ENCODE measurements at places on chromosomes 2 and 18.

DNA sequence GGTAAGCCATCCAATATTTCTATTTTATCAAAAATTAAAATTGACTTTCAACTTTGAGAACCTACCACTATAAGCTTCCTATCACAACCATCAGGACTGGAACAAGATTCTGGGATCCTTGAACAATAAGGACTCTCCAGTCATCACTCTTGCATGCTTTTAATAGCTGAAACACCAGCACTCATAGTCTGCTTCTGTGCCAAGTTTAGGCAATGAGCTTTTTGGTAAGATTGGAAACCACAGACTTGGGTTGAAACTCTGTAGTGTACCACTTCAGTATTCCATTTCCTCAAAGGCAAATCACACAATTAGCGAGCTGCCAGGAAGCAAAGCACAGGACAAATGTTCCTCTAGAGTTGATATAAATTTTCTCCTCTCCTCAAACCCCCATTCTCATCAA lies 1065.8 kb upstream of the SLC39A10 start:
- no peak for DNase-seq

DNA sequence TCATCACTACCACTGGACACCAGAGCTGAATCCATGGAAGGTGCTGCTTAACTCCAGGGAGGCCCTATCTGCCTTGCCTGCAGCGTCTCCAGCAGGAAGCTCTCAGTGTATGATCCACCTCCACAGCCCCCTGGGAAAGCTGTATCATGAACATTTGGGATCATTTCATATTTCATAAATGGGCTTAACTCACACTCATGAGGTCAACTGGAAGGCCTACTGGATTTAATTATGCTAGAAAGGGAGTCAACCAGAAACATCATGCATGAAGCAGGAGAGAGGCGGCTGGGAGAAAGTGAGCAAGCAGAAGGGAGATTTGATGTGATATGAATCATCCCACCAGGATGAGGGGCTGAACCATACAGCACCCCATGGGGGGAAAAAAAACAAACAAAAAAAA lies 537.7 kb downstream of the TNS1 start:
- no peak for DNase-seq

- no peak for DNase-seq
Measured at GRCh38 chr2:85578243-85579180, 1.1 kb downstream of the VAMP8 start.

GRCh38 chr2:38092196-38092902 lies 16.4 kb upstream of the CYP1B1 start:
- DNase-seq = no peak

DNA sequence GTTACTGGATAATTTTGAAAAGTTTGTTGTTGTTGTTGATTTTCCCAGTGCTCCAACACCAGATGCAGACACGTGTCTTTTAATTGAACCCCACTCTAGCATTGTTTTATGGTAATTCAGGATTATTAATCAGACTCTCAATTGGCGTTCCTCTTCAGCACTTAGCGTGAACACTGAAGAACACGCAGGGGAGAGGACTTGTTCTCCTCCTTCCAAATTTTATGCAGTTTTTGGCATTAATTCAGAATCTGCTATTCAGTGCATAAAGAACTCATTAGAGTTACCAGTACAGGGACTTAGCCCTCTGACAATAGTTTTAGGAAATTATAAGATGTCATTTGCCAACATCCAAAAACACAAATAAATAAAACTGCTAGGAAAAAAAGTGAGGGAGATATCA lies 75.5 kb downstream of the SNTG2 start:
- DNase-seq = no peak

GRCh38 chr2:186255823-186256222 lies 230.2 kb upstream of the ZC3H15 start:
- no peak for DNase-seq

GRCh38 chr18:52387175-52387574 lies 47.2 kb downstream of the DCC start:
- no peak for DNase-seq

GRCh38 chr2:105237045-105237765 lies 4.3 kb upstream of the GPR45 start:
- DNase-seq = peak; percentile 7

GRCh38 chr2:240364582-240364960 lies 70.9 kb upstream of the GPC1 start:
- DNase-seq = no peak

GRCh38 chr2:105800953-105801635 lies 56.4 kb downstream of the NCK2 start:
- DNase-seq = no peak

DNA sequence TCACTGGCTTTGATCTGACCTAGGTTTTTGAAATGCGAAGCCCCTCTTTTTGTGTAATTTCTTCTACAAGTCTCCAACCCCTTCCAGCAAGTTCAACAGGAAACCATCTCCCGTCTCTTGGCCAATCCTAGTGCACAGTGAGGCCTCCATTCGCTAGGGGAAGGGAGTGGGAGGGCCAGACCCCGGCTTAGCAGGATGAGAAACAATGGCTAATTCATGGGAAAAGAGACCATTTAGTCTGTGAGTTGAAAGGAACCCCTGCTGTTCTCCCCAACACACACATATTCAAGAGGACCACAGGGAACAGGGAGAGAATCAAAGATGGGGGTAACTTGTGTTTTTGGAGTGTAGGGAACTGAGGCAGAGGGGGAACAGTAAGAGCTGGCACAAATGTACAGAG lies 83.0 kb downstream of the RTN4 start:
- no peak for DNase-seq

- no peak for DNase-seq
Measured at GRCh38 chr2:218885981-218886947, 5.6 kb downstream of the WNT10A start.

DNA sequence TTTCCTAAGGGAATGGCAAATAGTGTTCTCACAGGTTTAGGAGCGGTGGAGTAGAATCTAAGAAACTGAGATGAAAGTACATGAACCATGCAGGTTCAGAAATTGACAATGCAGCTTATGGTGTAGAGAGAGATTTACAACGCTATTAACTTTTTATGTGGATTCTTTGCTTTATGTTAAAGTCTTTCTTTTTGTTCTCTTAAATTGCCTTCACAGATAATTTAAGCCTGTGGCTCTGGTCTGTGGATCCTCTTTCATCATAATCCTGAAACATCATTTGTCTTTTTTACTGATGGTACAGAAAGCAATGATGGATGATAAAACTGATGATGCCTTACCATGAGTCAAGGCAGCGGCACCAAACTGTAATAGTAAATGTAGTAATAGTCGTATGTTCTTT lies 30.3 kb downstream of the SOCS6 start:
- DNase-seq = no peak

- DNase-seq = no peak
Measured at GRCh38 chr2:218074031-218074430, 5.0 kb downstream of the RUFY4 start.

DNA sequence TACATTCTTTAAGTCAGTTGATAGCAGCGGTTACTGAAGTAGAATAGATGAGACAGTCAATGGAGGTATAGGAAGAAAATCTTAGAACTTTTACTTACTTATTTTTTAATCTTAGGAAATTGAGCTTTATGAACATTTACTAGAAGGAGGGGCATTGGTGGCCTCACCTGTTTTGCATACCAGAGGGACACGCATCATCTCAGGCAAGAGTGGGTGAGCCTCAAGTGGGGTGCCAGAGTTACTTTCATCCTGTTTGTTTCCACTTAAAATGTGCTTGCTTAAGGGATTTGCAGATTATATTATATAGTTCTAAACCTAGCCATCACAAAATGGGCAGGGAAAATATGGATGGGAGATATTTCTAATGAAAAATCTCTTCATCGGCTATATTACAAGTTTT lies 61.6 kb downstream of the WDR7 start:
- no peak for DNase-seq

GRCh38 chr2:239676716-239677452 lies 276.1 kb upstream of the HDAC4 start:
- no peak for DNase-seq

GRCh38 chr2:198710562-198710961 lies 747.2 kb downstream of the SATB2 start:
- DNase-seq = no peak

GRCh38 chr18:35045121-35045520 lies 3.9 kb downstream of the MAPRE2 start:
- DNase-seq = no peak

- DNase-seq = no peak
Measured at GRCh38 chr2:53641290-53641689, 126.3 kb upstream of the CHAC2 start.

DNA sequence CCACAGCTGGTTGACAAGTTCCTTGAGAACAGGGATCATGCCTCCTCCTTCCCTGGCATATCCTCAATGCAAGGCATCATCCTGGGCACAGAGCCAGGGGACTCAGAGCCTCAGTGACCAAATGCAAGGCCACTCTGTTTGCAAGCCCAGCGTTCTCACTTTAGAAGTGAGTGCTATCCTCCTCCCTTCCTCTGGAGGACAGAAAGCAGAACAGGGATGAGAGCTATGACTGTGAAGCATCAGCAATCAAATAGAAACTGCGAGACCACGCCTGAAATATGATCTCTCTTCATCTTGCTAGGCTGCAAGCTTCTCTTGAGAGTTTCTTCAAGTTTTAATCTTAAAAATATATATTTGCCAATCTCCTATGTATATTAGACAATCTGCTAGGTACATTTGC lies 119.8 kb downstream of the LRATD1 start:
- DNase-seq = no peak

DNA sequence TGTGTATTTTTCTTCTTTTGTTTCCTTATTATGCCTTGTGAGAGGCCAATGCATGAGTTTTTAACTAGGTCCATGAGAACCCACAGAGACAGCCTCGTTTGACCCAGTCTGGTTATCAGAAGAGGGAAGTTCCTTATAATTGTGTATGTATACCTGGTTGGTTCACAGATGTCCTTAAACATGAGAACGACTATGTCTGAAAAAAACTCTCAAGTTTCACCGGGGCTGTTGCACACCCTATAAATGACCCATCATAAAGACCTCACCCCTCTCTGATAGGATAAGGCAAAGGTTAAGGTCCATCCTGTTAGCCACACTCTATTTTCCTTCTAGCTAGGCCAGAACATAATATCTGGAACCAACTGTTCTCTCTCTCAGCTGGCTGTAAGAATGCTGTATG lies 42.7 kb upstream of the MSH2 start:
- no peak for DNase-seq

DNA sequence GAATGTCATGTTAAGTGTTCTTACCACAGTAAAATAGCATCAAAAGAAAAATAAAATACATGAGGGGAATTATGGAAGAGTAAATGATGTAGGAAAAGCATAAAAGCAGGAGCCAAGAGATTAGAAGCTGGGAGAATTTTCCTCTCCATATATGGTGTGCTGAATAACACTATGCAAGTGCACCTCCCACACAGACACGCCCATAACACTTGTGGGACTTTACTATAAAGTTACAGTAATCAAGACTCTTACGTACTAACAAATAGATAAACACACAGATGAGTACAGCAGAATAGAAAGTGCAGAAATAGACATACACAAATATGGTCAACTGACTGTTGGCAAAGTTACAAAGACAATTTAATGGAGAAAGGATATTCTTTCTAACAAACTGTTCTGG lies 16.0 kb upstream of the SPHKAP start:
- no peak for DNase-seq

- no peak for DNase-seq
Measured at GRCh38 chr18:52069201-52069600, 270.8 kb upstream of the DCC start.

DNA sequence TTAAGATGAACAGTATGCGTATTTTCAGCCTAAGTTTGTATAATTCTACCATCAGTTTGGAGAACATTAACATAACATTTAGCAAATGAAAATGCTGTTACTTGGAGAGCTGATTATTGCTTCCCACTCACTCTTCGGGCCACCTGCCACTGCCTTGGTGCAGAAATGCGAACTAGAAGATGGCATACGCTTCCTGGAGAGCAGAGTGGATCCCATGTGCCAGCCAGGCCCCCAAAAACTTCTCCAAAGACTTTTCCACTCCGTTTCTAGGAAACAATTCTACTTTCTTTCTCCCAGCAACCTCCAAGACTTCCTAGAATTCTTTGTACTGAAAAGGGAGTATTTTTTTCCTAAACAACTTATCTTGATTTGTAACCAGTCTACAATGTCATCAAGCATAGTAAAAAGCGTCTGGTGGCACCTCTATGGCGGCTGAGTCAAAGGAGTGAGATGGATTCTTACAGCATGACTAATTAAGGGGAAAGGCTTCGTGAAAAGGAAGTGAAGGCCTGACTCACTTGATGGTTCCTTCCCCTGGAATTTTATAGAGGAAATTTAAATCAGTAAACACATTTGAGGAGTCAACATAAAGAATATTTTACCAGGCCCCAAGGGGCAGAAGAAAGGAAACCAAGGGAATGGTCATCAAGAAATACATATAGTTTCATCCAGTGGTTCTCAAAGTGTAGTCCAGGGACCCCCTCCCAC lies 36.6 kb downstream of the FEZ2 start:
- DNase-seq = no peak

- no peak for DNase-seq
Measured at GRCh38 chr2:239462191-239462515, 61.3 kb upstream of the HDAC4 start.

DNA sequence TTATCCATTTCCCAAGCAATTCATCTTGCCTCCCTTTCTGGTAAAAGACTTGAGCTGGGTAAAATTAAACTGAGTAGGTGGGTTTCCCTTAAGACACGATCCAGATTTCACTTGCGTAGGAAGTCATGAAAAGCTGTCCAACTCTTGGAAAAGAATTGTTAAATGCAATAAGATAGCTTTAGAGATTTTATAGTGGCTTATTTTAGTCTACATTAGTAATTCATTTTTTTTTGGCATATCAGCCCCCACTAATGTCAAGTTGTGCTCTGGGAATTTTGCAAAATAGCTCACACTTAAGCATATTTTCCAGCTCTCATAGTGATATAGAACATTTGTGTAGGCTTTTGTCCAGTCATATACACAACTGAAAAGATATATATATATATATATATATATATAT lies 344.7 kb upstream of the FIGN start:
- no peak for DNase-seq

GRCh38 chr18:7789856-7790552 lies 222.9 kb downstream of the PTPRM start:
- no peak for DNase-seq

DNA sequence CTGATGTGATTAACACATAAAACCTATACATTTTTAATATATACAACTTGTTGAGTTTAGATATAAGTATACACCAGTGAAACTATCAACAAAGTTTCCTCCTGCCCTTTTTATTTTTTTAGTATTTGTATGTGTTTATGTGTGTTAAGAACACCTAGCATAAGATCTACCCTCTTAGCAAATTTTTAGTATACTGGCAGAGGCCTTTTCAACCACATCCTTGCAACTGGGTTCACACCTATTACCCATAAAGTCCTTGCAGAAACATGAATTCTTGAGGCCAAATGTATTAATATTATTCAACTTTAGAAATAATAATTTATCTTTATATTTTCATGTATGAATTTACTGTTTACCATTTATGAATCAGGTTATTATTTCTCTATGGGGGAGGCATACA lies 119.7 kb upstream of the CRIM1 start:
- DNase-seq = no peak

- no peak for DNase-seq
Measured at GRCh38 chr2:226413498-226414130, 386.0 kb downstream of the IRS1 start.

- no peak for DNase-seq
Measured at GRCh38 chr2:31475692-31476091, 61.1 kb upstream of the XDH start.

GRCh38 chr2:105497094-105497493 lies 98.2 kb upstream of the FHL2 start:
- DNase-seq = no peak
